ENCODE measurements at places on chromosomes 3 and 15. TPM values are rescaled to one million over a fixed set of nuclear protein-coding genes. Genes with fewer than 3 reads are reported as not detected.

Gene CMSS1
- 19.2 TPM for polyA plus RNA-seq

Gene GNAT1
- not detected for polyA plus RNA-seq

- DNase-seq: no peak
Measured at GRCh38 chr3:45794177-45794560, 2.2 kb downstream of the SLC6A20 start.

- DNase-seq: no peak
Measured at GRCh38 chr15:75034615-75035014, 11.2 kb downstream of the PPCDC start.

DNA sequence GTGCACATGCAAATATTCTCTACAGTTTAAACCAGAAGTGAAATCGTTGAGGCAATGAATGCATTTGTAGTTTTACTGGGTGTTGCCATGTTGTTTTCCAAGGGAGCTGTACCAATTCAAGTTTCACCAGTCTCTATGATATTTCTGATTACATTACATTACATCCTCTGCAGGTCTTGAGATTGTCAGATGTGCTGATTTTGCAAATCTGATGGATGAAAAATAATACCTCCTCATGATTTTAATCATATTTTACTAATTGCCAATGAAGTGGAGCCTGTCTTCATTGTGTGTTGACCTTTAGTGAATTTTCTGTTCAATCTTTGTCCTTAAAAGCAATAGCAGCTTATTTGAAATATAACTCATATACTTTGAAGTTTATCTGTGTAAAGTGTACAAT is 282.4 kb downstream of the NR2F2 start:
- no peak for DNase-seq

All from sigmoid colon (tissue), 7 donors.